Neural cell (in vitro differentiated cells): ENCODE measurements at places on chromosomes 6 and 20. TPM values are rescaled to one million over a fixed set of nuclear protein-coding genes. Genes with fewer than 3 reads are reported as not detected.

Gene NOX3
- 0.11 TPM in 1 of 2 replicates, not detected in the other for polyA plus RNA-seq

Gene TAGAP
- polyA plus RNA-seq: not detected in 2 replicates

Gene LY86
- polyA plus RNA-seq: not detected in 2 replicates

Gene PTGIS
- polyA plus RNA-seq: 3.0 and 3.2 TPM in 2 replicates

Gene RAB44
- polyA plus RNA-seq: not detected in 2 replicates

Gene MDFI
- polyA plus RNA-seq: 42.5 and 42.8 TPM in 2 replicates

Gene OLIG3
- polyA plus RNA-seq: not detected in 2 replicates

Gene CAGE1
- polyA plus RNA-seq: not detected in 2 replicates

Gene EFCAB8
- not detected in 2 replicates for polyA plus RNA-seq

Gene NFYA
- polyA plus RNA-seq: 17.1 and 22.1 TPM in 2 replicates

Gene TDRD6
- polyA plus RNA-seq: 0.84 and 0.92 TPM in 2 replicates

Gene ABHD16B
- polyA plus RNA-seq: not detected in 2 replicates

Gene RUNX2
- 0.46 TPM in 1 of 2 replicates, not detected in the other for polyA plus RNA-seq

Gene NDUFAF5
- polyA plus RNA-seq: 65.8 and 103 TPM in 2 replicates

Gene SAPCD1
- polyA plus RNA-seq: 1.3 TPM in 1 of 2 replicates, not detected in the other

Gene FAM83B
- not detected in 2 replicates for polyA plus RNA-seq

Gene COL9A3
- polyA plus RNA-seq: 1.0 and 3.1 TPM in 2 replicates

Gene PKIG
- 174 and 210 TPM in 2 replicates for polyA plus RNA-seq

Gene NMBR
- not detected in 2 replicates for polyA plus RNA-seq

Gene SPTLC3
- not detected in 2 replicates for polyA plus RNA-seq

Gene GSTA3
- not detected in 2 replicates for polyA plus RNA-seq

Gene ADTRP
- polyA plus RNA-seq: not detected in 2 replicates

Gene TMEM244
- not detected in 2 replicates for polyA plus RNA-seq

Gene CST4
- polyA plus RNA-seq: not detected in 2 replicates

Gene C20orf202
- 0.62 and 0.84 TPM in 2 replicates for polyA plus RNA-seq

Gene XKR7
- polyA plus RNA-seq: 9.6 and 12.8 TPM in 2 replicates

Gene PAX1
- not detected in 2 replicates for polyA plus RNA-seq

Gene FBXO30
- 13.3 and 14.0 TPM in 2 replicates for polyA plus RNA-seq

Gene DBNDD2
- polyA plus RNA-seq: 9.1 and 18.4 TPM in 2 replicates

Gene WFDC12
- polyA plus RNA-seq: not detected in 2 replicates

Gene BANF2
- not detected in 2 replicates for polyA plus RNA-seq

Gene LRRN4
- 0.14 and 0.26 TPM in 2 replicates for polyA plus RNA-seq
